ACHN (cell line): ENCODE measurements at places on chromosomes 2 and 18.
A peak's percentile ranks its signal among the peaks of the same experiment; 100 is the strongest.

DNA sequence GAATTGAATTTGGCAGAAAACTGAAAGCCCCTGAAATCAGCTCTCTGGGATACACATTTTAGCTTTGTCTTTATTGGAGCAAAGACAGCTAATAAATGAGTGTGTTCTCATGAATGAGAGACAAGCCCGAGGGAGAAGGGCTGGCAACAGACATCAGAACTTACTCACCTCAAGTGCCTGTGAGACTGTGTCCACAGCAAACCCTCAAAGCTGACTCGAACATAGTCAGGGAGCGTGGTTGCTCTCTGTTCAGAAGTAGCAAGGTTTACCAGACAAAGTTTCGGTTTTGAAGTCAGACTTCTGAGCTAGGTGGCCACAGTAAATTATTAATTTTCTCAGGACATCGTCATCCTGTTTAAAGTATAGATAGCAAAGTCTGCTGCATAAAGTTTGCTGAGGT lies 207.9 kb downstream of the CMPK2 start:
- DNase-seq = no peak

DNA sequence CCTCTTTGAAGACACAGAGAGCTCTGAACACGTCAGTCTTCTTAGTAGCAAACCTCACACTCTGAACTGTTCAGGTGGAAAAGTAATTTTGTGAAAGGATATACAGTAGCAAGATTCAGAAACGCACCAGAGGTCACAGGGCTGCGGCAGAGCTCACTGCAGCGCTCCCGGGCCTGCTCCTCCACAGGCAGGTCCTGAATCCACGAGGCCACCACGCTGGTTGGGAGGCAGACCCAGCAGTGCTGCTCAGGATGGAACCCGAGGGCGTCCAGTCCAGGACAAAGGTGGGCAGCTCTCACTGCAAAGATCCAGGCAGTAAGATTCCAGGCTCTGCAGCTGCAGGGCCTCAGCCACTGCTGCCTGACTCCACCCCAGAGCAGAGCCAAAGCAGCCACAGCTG lies 576.2 kb upstream of the SALL3 start:
- no peak for DNase-seq

DNA sequence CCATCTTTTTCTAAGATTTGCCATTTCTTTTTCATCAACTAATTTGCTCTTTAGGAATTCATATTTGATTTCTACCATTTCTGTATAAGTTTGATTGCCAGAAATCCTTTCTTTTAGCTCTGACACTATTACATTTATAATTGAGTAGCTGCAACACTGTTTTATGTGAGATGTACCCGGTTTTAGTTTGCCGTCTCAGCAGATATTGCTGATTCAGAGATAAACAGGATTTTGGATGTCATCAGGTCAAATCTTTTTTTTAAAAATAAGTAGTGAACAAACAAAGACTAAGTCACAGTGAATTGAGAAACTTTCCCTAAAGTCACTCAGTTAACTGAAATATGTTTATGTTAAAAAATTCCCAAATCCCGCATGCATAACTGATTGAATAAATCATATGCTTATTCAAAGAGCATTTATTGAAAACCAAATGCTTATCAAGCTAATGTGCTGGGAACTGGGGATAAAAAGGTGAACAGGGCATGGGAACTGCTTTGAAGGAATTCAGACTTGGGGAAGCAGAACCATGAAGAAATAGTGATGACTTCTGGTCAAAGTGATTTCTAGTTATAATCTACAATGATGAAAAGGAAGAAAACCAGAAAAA lies 19.5 kb upstream of the CCDC102B start:
- no peak for DNase-seq

DNA sequence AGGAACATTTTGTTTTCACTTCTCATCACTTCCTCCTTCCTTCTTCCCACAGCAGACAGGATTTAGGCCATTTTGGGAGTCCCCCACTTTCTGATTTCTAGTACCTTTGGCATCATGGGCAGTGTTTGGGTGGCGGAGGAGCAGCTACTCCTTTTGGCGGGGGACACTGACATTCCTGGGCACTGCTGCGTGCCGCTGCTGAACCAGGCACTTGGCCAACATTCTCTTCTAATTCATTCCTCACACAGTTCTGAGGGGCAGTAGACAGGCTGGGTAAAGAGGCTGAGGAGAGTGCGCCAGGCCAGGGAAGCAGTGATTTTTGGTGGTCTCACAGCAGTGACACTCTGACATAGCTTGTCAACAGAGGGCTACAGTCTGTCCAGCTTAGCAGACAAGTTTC lies 270.2 kb downstream of the LOXHD1 start:
- DNase-seq = peak; percentile 52

GRCh38 chr2:75524276-75524911 lies 36.3 kb downstream of the EVA1A start:
- DNase-seq = no peak

DNA sequence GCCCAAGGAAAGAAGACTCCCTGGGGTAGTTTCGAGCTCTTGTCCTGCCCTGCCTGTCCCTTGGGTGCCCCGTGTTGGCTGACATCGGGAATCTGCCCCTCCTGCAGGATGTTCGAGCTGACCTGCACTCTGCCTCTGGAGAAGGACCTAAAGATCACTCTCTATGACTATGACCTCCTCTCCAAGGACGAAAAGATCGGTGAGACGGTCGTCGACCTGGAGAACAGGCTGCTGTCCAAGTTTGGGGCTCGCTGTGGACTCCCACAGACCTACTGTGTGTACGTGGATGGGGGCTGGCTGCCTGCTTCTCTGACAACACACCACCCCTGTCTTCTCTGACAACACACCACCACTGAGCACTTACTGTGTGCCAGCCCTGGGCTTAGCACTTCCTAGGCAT lies 210.8 kb downstream of the DYSF start:
- DNase-seq = no peak

- DNase-seq = no peak
These were observed 101.8 kb downstream of the ASAP2 start for GRCh38 chr2:9308186-9308955.

DNA sequence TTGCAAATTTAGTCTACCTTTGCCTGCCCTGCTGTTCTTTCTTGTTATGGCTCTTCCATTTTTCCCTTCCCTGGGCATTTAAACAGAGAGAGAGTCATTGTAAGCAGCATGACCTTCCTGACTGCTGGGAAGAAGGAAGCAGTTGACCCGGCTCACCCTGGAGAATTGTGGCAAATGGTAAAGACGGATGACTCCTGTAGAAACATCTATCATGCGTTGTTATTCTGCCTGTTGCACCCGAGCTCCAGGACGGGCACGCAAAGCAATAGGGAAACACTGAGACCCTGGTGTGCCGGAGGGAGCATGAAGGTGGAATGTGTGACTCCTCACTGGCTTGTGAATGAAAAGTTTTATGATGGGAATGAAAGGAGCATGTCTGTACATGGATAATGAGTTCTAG lies 113.3 kb downstream of the OSBPL6 start:
- no peak for DNase-seq

DNA sequence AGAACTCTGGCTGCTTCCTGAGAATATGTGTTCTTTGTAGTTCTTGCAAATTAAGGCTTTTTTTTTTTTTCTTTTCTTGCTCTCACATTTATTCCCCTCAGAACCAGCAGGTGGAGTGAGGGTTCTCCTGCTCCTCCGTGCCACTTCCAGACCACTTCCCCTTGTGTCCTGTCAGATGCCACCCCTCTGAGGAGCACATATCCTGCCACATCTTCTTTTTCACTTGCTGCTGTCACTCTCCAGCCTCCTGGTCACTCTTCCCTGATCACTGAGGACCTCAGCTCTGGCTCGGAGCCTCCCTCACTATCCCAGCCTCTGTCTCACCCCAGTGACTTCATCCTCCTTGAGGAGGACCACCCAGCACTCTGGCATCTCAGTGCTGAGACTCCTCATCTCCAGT lies 100.5 kb downstream of the TACR1 start:
- DNase-seq = peak; percentile 55

- no peak for DNase-seq
These were observed 92.0 kb downstream of the DPP10 start for GRCh38 chr2:114534116-114535084.

DNA sequence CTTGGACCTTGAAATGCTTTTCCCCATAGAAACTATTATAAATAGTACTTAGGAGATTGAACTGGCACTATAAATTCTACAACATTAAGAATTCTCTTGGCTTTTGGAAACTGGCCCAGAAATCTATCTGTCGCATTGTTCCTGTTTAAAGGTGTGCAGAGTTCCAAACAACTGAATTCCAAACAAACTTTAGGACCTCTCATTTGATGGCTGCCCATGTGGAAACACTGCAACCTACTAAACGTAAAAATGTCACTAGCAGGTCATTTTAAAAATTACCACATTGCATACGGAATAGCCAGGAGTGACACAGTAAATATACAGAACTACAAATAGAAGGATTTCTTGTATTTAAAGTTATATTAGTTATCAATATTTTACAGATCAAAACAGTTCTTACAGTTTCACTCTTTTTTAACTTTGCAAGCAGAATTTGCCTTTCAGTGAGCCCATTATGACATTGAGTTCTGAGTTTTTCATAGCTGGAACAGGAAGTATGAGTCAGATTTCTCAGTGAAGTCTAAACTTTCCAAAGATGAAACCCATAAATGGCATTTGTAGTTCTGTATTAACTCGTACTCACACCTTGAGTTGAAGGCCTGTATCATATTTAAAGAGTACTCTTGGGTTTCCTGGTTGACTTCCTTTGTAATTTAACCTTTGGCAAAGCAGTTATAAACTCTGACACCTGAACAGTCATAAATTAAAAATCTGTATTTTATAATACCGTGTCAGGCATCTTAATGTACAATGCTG lies 142.3 kb upstream of the BOD1L2 start:
- peak; percentile 66 for DNase-seq

DNA sequence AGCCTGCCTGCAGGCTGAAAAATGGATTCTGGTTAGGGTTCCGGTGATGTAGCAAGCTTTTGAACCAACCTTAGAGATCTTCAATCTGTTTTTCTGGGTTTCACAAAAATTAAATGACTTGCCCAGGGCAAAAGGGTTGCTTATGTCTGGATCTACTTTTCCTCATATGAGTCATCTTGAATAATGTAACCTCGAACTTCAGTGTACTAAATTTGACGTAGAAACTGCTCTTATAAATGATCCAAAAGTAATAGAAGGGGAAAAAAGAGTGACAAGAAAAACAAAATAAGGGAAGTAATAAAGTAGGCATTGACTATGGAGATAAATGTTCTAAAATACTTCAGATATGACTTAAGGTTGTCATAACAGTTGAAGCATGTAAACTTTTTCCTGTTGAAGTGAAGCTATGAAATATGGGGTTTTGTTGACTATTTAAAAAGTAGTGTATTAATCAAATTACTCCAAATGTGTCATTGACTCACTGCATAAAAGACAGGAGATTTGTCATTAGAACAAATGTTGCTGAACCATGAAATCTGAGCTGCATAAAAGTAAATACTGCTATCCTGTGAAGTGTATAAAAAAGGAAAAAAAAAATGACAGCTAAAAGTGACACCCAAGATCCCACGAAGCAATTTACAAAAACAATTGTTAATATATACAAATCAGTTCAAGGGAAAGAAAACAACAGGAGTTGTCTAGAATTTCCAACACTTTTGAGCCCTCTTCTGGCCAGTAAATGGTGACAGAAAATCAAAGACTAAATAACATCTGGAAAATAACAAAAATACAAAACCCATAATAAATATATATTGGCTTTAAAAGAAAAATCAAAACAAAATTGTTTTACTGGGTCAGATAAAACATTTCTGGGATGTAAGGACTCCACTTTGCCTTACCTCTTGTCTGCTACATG lies 103.6 kb upstream of the SERPINE2 start:
- no peak for DNase-seq

- no peak for DNase-seq
These were observed 687.2 kb downstream of the RNF144A start for GRCh38 chr2:7604456-7604855.

- no peak for DNase-seq
These were observed 111.1 kb downstream of the CDH2 start for GRCh38 chr18:28065793-28066186.

DNA sequence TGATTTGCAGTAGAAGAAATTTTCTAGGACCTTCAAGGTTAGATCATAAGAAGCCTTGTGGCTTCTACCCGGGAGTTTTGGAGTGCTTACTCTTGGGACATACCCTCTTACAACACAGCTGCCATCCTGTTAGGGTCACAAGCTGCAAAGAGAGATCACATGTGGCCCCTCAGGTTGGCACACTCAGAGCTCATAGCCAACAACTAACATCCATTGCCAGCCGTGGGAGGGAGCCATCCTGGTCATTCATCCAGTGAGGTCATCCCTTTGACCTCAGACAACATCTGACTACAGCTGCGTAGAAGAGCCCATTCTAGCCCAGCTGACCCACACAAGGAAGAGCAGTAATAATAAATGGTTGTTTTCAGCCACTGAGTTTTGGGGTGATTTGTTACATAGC lies 76.9 kb upstream of the NABP1 start:
- no peak for DNase-seq

DNA sequence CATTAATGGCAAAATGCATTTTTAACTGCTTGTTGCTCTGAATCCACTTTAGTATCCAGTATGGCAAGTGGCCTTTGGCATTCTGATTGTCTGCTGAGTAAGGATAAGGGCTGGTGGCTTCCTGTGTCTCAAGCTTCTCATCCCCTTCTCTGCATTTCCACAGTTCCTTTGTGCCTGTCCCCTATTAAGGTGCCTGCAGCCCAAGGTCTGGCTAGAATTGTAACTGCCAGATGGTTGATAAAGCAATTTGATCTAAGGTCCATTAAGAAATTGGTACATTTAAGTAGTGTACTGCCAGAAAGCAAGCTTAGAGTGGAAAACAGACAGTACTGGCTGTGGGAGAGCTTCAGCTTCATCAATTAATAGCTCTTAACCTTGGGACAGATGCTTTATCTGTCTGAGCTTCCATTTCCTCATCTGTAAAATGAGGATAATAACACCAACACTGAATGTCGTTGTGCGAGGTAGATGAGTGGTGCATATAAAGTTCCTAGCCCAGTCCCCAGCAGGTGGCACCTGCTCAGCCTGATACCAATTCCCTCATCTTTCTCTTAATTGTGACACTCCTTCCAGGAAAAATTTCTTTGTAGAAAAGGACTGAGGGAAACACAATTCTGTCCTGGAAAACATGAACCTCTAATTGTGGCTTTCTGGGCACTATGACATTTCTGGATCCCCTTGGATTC lies 570.6 kb upstream of the GCFC2 start:
- DNase-seq = no peak

- no peak for DNase-seq
These were observed 185.0 kb downstream of the DYM start for GRCh38 chr18:49275448-49275847.

GRCh38 chr18:77025123-77025522 lies 107.5 kb downstream of the MBP start:
- no peak for DNase-seq

GRCh38 chr2:12478151-12479064 lies 238.3 kb upstream of the TRIB2 start:
- no peak for DNase-seq

- DNase-seq = peak; percentile 47
These were observed 244.6 kb downstream of the BCL2 start for GRCh38 chr18:63074981-63075404.

GRCh38 chr2:27306136-27306535 lies 2.1 kb downstream of the UCN start:
- DNase-seq = no peak

DNA sequence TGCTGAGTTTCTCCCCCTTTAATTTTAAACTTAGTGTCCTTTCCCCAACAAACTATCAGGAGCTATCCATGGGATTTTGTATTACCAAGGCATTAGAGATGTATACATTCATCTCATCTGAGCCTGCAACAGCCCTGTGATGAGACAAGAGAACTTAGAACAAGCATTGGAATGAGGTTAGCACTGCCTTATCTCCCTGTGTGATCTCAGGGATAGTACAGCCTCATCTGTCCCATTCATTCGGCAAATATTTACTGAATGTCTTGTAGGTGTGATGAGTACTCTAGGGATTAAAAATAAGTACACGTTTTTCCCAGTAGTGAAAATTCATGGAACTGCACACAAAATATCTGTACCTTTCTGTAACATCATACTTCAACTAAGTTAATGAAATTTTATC lies 45.6 kb downstream of the PAIP2B start:
- no peak for DNase-seq
